HFF-Myc (cell line): ENCODE measurements at places on chromosomes 12 and 14.
A peak's percentile ranks its signal among the peaks of the same experiment; 100 is the strongest.

GRCh38 chr14:95402578-95402977, 82.9 kb upstream of the CLMN start:
- DNase-seq: no peak

DNA sequence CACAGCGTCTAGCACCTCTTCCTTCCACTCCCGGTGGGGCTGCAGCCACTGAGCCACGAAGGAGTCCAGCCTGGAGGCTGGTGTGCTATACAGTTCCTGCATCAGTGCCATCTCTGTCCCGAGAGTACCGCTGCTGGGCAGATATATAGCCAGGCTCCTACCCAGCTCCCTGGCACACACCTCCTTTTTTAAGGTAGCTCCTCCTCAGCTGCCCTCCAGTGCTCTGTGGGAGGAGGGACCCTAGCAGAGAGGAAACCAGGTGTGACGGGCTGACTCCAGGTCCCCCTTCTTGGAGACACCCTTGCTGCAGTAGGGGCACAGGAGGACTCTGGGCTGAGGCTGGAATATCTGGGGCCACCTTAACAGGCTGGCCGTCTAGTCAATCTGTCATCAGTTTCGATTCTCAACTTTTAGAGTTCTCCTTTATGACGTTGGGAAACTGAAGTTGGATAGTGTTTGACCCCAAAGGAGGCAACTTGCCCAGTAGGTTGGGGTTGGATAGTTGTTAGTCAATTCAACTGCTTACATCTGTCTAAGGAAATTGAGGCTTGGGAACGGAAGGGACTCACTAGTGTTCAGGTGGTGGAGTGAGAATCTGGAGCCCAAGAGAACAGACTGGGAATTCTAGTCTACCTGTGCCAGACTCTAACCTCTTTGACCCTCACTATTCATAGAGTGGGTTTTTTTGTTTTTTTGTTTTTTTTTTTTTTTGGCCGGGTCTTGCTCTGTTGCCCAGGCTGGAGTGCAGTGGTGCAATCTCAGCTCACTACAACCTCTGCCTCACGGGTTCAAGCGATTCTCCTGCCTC, at the start of gene OASL:
Gene OASL, minus strand, starts transcription at position 386 of the 808 bp plus-strand sequence. Its CDS starts 275 bp downstream, at position 111.
- no peak for DNase-seq

DNA sequence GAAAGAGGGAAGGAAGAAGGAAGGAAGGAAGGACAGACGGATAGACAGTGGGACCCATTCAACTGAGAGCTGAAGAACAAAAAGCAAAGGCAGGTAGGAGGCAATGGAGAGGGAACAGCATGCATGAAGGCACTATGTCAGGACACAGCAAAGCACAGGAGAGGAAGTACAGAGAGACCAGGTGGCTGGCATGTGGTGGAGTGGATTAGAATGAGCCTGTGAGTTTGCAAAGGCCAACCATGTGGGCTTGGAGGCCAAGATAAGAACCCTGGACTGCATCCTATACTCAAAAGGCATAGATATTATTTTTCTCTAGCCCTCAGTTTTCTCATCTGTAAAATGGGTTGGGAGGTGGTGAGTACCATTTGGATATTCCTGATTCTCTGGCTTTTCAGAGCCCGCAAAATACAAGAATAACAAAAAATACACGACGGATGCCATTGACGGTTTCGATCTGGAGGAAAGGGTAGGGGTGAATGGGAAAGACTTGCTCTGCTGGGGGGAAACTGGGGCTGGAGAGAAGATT, 102.9 kb downstream of the WSCD2 start:
- no peak for DNase-seq

DNA sequence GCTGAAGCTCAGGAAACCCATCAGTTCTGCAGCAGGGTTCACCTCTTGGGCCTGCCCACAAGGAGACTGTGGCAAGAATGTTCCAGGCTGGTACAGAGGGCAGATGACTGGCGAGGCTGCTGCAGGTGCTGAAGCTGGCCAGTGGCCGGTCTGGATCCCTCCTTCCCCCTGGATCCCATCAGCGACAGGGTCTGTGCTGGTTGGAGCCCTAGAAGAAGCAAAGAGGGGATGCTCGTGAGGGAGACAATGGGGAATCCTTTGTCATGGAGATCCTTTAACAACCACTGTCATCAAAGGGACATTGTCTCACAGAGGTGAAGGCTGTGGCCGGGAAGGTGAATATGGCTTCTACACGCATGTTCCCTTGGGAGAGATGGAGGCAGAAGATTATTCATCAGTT, 211.4 kb upstream of the TMEM132C start:
- DNase-seq: no peak

- no peak for DNase-seq
These were observed 313.2 kb downstream of the ATP23 start for GRCh38 chr12:58254463-58255100.

GRCh38 chr14:30656190-30656632, 34.1 kb downstream of the SCFD1 start:
- peak; percentile 21 for DNase-seq
